ENCODE measurements at places on chromosomes 1 and 21. TPM values are rescaled to one million over a fixed set of nuclear protein-coding genes. Genes with fewer than 3 reads are reported as not detected.

GRCh38 chr1:154849645-154850131 lies 20.4 kb downstream of the KCNN3 start:
- no peak for DNase-seq

DNA sequence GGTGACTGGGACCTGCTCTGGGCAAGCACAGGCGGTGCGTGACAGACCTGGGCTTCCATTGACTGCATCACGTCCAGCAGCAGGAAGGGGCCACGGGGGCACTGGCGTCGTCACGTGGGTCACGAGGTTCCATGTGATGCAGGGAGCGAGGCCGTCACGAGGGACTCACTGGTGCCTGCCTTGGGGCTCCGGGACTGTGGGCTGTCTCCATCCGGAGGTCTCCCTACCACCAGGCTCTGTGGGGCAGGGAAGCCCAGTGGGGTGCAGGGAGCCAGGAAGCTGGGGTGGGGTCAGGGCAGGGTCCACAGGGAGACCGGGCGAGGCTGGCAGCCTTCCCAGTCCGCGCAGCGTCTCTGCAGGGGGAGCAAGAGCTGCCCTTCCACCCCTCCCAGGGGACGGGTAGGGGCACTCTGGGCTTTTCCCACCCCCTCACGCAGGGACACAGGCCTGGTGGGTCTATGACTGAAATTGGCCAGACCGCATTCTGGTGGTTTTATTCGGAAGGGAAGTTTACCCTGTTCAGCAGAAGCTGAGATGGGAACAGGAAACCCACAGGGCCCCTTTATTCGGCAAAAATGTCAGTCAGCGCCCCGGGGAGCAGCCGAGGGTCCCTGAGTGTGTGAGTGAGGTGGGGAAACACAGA lies 416 bp upstream of the TNFRSF14 start:
- no peak for DNase-seq

DNA sequence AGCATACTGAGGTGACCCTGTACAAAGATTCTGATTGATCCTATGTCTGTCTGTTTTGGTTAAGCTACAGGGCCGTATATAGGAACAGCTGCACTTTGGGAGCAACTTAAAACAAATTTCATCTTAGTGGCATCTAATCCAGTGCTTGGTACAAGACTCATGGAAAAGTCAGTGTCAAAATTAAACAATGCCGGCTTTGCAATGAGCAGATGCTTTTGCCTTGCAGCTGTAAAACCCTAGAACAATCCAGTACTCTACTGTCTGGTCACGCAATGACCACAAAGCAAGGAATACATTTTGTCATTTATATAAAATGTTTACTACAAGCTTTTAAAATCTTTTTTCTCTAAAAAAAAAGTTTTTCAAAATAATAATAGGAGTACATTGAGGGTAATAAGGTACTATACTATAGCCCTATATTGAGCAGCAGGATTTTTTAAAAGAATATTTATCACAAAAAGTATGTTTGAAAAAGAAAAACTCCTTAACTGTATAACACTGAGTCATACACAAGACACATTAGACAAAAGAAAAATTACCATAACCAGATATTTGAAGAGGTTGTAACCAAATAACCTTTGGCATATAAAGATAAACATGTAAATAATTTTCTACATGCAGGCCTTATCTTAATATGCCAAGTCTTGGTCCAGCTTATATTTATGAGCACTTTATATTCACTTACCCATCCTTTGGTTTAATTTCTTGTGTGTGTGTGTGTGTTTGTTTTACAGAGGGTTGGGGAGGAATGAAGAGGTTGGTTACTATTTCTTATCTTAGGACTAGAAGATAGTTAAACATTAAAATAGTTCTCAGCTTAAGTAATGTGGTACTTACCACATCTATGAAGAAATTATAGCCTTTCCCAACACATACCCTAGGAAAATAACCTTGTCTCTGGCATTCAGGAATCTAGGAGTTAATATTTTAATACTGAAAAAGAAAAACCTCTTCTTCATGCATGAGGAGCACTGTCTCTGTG lies 262.3 kb downstream of the FAF1 start:
- no peak for DNase-seq

GRCh38 chr1:51348147-51348527 lies 17.8 kb upstream of the TTC39A start:
- DNase-seq = no peak

- DNase-seq = no peak
Observed at GRCh38 chr1:26771643-26772321, 16.0 kb upstream of the PIGV start.

DNA sequence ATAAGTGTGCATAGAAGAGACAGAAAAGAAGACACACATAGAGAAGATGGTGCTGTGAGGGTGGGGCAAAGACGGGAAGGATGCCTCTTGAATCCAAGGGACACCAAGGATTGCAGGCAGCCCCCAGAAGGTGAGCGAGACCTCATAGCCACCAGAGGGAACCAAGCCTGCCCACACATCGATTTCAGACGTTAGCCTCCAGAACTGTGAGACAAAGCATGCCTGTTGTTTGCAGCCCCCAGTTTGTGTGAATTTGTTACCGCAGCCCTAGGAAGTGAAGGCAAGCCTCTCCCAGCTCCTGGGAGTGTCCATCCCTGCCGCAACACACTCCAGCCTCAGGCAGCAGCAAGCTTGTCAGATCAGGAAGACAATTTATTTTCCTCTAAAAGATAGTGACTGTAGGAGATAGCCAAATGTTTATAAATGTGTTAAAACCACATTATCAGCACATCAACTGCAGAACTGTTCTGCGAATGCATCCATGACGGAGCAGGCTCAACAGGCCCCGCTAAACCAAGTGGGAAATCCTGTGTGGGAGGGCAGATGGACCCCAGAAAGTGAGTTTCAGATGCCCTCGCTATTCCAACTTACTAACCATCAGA lies 543.3 kb downstream of the MATN1 start:
- DNase-seq = no peak

DNA sequence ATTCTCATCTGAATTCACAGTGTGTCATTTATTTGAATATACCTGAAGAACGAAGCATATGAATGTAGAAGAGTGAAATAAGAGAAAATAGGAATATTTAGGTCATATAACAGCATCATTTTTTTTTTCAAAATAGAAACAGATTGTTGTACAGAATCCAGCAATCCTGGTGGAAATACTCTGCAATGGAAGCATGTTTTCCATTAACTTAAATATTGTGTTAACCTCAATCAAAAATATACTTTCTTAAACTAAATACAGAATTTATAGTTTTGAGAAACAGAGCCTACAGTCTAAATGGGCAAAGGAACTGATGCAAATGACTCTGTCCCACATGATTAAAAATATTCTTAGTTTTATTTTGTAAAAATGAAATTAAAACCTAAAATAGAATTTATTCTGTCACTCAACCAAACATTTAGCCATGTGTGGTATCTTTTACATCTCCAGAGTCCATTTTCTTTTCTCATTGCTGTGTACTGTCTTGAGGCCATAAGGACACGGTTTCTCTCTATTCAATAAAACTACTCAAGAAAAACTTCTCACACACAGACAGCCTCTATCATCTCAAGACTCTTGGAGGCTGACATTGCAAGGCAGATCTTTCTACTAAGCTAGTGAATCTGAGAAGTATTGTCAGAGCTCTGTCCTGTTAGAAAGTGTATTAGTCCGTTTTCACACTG lies 322.6 kb downstream of the LTN1 start:
- no peak for DNase-seq

GRCh38 chr1:224517171-224517570 lies 82.6 kb upstream of the WDR26 start:
- DNase-seq = no peak

DNA sequence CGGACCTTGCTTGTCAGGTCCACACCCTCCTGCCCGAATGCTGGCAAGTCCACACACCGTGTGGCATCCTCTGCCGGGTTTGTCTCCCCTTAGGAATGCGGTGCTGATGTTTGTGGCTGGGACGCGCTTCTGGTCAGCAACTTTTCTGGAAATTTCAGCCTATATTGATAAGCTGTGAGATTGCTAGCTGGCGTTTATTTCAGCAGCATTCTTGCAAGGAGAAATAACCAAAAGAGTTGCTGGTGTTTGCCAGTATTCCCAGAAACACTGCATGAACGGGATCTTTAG lies 601 bp downstream of the CEPT1 start:
- peak; percentile 78 for DNase-seq

DNA sequence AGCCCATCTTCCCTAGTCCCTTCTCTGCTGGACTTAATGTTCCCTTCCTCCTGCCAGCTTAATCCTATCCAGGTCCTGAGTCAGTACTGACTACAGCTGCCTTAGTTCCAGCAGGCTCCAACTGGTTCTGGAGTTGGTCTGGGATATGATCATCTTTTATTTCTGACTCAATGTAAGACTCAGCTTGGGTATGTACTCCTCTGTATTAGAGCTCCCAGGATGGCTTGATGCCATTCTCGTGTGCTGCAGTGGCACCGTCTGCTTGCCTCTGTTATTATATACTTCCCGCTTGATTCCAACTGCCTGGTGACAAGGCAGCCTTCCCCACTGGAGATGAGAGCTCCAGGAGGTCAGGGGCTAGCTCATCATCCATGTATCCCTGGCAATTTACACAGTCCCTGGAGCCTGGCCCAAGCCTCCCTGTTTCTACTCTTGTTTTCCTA lies 164.4 kb upstream of the DPT start:
- no peak for DNase-seq

GRCh38 chr1:64623750-64624191 lies 121.1 kb upstream of the RAVER2 start:
- DNase-seq = no peak

DNA sequence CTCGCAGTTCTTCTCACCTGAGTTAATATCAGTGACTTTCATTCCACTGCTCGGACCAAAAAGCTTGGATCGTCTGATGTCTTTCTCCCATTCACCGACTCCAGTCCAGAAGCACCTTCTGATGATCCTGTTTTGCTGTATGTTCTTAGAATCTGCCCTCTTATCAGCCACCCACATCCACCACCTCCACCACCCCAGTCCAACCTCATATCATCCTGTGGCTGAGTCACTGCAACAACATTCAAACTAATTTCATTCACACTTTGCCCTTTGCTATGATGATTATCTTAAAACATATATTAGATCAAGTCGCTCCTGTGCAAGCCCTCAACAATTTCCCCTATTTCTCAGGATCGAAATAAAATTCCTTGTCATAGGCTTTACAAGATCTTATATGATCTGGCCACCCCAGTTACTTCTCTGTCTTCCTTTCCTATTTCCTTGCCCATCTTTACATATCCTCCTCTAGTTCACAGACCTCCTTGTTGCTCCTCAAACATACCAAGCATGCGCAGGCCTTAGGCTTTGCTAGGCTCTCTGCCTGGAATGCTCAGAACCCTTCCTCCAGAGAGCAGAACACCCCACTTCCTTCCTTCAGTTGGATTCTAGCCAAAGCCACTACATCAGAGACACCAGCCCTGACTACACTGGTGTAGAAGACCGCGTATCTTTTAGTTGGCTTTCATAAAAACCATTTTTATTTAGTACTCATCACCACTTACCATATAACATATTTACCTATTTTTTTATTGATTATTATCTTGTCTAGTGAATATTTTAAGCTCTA lies 335.7 kb upstream of the GREM2 start:
- no peak for DNase-seq

- DNase-seq = no peak
Observed at GRCh38 chr1:47729685-47730084, 267.5 kb downstream of the TRABD2B start.

GRCh38 chr21:14836950-14837349 lies 227.8 kb downstream of the NRIP1 start:
- no peak for DNase-seq

- no peak for DNase-seq
Observed at GRCh38 chr1:58149271-58149812, 397.2 kb downstream of the OMA1 start.

DNA sequence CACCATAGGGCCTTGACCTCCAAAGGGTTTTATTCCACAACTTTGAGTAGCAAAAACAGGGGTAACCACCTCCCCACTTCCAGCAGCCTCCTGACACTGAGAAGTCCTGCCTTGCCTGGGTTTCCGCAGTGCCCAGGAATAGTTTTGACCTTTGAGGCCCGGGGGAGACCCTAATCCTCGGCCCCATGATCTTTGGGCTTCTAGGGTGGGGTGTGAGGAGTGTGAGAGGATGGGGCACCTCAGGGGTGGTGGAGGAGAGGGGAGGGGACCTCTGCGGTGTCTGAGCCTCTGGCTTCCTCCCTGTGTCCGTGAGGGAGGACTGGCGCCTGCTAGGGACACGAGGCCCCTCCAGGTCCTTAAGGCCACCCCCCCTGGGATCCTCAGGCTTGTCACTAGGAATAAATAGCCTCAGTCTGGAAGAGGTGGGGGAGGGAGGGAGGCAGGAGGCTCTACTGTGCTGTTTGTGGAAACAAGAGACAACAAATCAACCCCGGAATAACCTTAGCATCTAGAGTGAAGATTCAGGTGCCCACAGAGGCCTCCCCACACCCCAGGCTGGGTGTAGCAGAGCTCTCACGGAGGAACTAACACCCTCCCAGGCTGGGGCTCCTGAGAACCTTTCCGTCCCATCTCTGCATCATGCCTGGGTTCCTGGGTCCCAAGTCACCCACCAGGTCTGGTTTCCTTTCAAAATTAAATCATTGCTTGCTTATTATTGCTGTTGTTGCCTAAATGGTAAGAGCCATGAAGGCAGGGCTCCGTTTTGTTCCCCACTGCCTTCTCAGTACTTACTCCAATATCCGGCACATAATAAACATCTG lies 904 bp upstream of the FHL3 start:
- DNase-seq = peak; percentile 25

DNA sequence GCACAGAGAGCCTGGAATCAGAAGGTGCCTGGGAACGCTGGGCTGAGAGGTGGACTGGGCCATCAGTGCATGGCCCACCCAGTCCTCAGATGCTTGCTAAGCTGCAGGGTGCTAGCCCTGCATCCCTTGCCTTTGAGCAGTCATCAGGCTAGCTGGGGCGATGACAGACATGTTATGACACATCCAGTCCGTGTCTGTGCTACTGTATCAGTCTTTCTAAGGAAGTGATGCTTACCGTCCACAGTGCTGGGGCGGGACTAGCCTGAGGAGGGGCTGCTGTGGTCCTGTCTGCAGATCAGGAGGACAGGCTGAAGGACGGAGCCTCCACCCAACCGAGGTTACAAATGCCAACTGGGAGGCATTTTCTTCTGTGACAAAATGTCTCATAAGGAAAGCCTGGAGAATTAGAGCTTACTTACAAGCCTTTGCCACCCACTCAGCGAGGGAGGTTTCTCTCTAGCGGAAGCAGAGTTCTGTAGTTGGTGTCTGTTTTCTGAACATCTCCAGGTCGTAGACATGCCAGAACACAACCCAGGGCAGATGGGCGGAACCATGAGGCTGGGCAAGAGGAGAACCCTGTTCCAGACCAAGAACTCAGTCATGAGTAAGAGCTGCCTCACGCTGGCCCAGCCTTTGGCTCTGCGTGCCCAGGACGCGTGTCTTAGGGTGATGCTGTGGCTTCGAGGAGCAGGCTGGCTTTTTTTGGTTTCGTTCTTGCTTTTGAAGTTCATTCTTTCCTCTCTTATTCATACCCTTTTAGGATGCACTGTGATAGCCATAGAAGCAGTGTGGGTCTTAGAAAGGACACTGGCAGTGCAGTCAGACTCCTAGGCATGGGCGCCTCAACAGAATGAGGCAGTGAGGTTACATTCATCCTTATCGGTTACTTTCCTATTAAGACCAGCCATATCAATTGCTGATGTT lies 14.3 kb downstream of the SLFNL1 start:
- no peak for DNase-seq

SELL gene
- not detected for total RNA-seq

TRNP1 gene
- 2.0 TPM for total RNA-seq

MCOLN3 gene
- total RNA-seq = 0.47 TPM

LRRIQ3 gene
- 3.3 TPM for total RNA-seq

SAMD11 gene
- total RNA-seq = not detected

CYP4A11 gene
- not detected for total RNA-seq

TTC39A gene
- 1.2 TPM for total RNA-seq

NPHS2 gene
- not detected for total RNA-seq

CLIC4 gene
- total RNA-seq = 185 TPM

Data from neural progenitor cell (in vitro differentiated cells).